DND-41 (cell line): ENCODE measurements at places on chromosomes 16 and 17.
A peak's percentile ranks its signal among the peaks of the same experiment; 100 is the strongest.

DNA sequence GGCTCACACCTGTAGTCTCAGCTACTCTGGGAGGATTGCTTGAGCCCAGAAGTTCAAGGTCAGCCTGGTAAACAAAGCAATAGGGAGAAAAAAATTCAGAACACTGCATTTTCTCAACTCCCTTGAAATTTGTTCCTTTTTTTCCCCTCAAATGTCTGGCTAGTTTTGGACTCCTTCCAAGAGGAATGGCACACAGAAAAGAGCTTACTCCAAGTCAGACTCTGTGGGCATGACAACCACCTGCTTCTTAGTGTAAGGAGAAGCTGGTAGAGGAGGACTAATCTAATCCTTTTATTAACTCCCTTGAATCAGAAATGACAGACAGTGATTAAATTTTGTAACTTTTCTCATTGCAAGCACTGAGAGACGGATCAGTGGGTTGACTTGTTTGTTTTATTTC, 27.9 kb upstream of the HYDIN start:
- DNase-seq = no peak

- no peak for DNase-seq
Observed at GRCh38 chr16:2902337-2903130, 9.2 kb upstream of the FLYWCH1 start.

GRCh38 chr16:54266363-54266955, 20.1 kb downstream of the IRX3 start:
- no peak for DNase-seq

- peak; percentile 84 for DNase-seq
Observed at GRCh38 chr16:66604376-66605176, at the start of gene CMTM3. TSS of gene CMTM3 (plus strand) at chr16:66604704. CDS start at chr16:66604806, 102 bp downstream.
